ENCODE measurements at places on chromosomes 16 and 17.

- DNase-seq, result peak; percentile 73
Observed at GRCh38 chr16:54928016-54928356, 2.7 kb upstream of the IRX5 start.

- no peak for DNase-seq
Observed at GRCh38 chr16:19595043-19595767, 39.7 kb downstream of the VPS35L start.

DNA sequence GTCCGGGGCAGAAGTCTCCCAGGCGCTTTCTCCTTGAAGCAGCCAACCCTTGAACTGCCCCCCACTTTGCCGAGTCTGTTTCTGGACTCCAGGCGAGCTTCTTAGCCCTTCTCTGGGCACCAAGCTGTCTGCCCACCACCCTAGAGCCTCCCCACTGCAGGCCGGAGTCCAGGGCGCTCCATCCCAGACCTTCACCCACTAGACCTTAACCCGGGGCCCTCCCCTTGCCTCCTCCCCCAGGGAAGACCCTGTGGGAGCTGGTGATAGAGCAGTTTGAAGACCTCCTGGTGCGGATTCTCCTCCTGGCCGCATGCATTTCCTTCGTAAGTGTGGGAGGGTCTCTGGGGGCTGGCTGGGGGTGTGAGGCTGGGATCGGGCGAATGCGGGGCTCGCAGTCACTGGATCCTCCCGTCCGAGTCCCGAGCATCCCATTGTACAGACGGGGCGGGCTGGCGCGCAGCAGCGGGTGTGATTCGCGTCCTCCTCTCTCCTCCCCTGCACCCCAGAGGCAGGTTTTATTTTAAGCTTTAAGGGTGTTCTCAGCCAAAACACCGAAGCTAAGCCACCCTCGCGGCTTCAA lies 1.1 kb downstream of the ATP2A1 start:
- DNase-seq, result no peak

- no peak for DNase-seq
Observed at GRCh38 chr16:66131895-66132294, 234.6 kb upstream of the CDH5 start.

- no peak for DNase-seq
Observed at GRCh38 chr16:63614429-63614828, 1507.4 kb downstream of the CDH11 start.

GRCh38 chr16:23398987-23399805 lies 53.8 kb downstream of the COG7 start:
- DNase-seq, result peak; percentile 75

DNA sequence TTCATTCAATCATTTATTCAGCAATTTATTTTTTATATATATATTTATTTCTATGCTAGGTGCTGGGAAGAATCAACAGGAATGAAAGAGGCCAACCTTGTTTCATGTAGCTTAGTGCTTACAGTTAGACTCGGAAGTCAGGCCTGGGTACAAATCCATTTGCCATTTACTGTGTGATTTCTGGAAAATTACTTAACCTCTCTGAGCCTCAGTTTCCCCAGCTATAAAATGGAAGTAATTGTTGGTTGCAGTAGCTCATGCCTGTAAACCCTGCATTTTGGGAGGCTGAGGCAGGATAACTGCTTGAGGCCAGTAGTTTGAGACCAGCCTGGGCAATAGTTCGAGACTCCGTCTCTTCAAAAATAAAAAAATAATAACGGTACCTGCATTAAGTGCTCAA lies 27.2 kb upstream of the MLKL start:
- no peak for DNase-seq

DNA sequence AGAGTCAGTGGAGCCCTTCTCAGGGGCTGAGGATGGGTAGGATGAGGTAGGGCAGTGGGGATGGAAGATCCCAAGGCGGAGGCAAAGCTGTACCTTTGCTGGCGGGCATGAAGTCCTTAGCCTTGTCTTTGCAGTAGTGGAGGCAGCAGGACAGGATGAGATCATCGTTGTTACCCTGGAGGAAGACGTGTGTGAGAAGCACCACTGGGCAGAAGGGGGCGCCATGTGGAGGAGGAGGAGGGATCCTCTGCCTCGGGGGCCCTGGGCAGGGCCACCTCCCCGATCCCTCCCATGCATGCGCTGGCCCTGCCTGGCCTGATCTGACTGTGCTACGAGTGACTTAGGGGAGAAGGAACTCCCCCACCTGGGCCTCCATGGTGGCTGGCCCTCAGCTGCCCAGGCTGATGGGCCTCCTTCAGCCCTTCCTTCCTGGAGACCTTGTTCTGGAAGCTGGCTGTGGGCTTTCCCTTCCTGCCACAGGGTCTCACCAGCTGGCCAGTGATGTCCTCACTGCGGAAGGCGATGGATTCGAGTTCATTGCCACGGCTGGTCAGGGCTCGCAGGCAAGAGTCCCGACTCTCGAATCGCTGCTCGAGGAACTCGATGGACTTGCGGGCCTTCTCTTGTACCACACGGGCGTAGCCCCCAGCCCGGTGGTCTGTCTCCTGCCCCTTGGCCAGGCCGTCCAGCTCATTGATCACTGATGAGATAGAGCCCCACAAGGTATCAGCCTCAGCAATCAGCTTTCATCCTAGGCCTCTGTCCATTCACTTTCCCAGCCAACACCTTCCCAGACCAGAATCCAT lies 10.3 kb downstream of the HIC1 start:
- no peak for DNase-seq

- DNase-seq, result no peak
Observed at GRCh38 chr17:33260638-33261037, 32.5 kb downstream of the ASIC2 start.

- no peak for DNase-seq
Observed at GRCh38 chr16:50079397-50080140, 13.8 kb downstream of the HEATR3 start.
